ENCODE measurements at places on chromosomes 6 and 20. TPM values are rescaled to one million over a fixed set of nuclear protein-coding genes. Genes with fewer than 3 reads are reported as not detected.

- no peak overlapping the region for H3K4me3 ChIP-seq
- H3K27ac ChIP-seq: no peak overlapping the region
- no peaks in the 10 kb centered on the region for H3K36me3 ChIP-seq
- DNase-seq: no peak
- H3K27me3 ChIP-seq: peaks cover 20% of the 10 kb centered on the region
These were observed 5.5 kb upstream of the CTCFL start for GRCh38 chr20:57530327-57530981.

Gene TRIM31
- not detected for total RNA-seq

Gene CRISP3
- total RNA-seq: not detected

DNA sequence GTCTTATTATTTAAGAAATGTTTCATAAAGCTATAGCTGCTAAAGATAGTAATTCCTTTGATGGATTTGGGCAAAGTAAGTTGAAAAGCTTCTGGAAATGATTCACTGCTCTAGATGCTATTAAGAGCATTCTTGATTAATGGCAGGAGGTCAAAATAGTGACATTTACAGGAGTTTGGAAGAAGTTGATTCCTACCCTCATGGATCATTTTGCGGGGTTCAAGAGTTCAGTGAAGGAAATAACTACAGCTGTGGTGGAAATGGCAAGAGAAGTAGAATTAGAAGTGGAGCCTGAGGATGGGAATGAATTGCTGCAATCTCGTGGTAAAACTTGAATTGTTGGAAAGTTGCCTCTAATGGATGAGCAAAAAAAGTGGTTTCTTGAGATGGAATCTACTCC, 316.1 kb downstream of the UTRN start:
- H3K27ac ChIP-seq: no peak overlapping the region
- H3K4me3 ChIP-seq: no peak overlapping the region
- H3K36me3 ChIP-seq: peaks cover 48% of the 10 kb centered on the region

Gene CABLES2
- total RNA-seq: 12.1 TPM

DNA sequence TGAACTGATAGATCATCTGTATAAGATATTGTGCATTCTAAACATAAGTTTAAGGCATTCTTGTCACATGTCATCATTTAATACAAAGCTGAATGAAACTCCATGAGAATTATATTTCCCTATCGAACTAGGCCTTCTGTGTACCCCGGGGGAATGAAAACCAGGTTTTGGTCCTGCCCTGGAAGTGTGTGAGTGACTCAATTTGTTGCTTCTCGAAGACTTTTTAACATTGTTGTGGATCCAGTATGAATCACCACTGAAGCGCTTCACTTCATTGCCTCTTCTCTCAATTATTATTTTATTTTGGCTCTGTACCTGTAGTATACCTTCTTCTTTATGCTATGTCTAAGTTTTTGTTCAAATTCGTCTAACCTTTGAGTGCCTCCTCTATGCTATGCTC, 150.8 kb downstream of the GRIK2 start:
- no peak overlapping the region for H3K4me3 ChIP-seq
- no peaks in the 10 kb centered on the region for H3K36me3 ChIP-seq
- DNase-seq: no peak
- H3K4me1 ChIP-seq: no peaks in the 10 kb centered on the region

DNA sequence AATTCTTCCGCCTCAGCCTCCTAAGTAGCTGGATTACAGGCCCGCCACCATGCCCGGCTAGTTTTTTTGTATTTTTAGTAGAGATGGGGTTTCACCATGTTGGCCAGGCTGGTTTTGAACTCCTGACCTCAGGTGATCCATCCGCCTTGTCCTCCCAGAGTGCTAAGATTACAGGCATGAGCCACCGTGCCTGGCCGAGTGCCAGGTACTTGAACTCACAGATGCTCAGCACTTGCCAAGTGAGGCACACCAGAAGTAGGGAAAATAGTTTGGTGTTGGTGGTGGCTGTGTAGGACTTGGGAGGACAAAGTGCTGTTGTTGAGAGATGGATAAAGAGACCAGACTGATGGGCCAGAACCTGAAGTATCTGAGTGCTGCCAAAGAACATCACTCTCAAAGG, 40.0 kb upstream of the MBOAT1 start:
- H3K27ac ChIP-seq: no peak overlapping the region
- no peak overlapping the region for H3K4me3 ChIP-seq
- DNase-seq: no peak

GRCh38 chr6:155915651-155916050, 460.0 kb upstream of the NOX3 start:
- no peaks in the 10 kb centered on the region for H3K4me1 ChIP-seq
- H3K27me3 ChIP-seq: no peaks in the 10 kb centered on the region
- no peak overlapping the region for H3K4me3 ChIP-seq
- no peak overlapping the region for H3K27ac ChIP-seq
- no peak for DNase-seq
- H3K36me3 ChIP-seq: no peaks in the 10 kb centered on the region
